ENCODE measurements at places on chromosomes 7 and 10.
A peak's percentile ranks its signal among the peaks of the same experiment; 100 is the strongest.

- no peak for DNase-seq
Measured at GRCh38 chr10:7773845-7774801, 13.7 kb downstream of the KIN start.

DNA sequence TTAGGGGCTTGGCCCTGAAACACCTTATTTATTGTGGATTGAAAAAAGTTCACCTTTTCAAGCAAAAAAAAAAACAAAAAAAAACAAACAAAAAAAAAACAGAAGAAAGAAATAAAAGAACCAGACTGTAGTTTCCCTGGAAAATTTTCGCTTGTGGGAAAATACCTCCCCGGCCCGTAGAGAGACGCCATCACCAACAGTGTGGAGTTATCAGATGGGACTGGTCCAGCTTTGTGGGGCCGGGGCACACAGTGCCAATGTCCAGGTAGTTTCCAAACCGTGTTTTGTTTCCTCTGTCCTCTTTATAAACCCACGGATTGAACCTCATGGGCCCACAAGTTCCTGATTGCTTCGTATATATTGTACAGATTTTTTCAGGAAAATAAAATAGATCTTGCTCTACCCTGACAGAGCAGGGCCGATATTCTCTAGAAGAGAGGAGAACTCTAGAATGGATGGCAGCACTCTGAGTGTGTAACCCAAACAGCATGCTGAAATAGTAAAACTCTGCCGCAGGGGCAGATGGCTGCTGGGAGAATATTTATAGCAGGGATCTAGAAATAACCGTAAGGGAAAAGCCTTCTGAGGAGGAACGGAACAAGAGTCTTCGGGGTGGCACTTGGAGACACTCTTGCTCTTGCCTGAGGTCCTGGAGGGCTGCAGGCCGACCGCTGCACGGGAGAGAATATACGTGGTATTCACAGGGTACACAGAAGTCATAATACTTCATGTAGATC is 241.0 kb downstream of the FRMD4A start:
- no peak for DNase-seq

GRCh38 chr7:1646957-1647891 is 22.9 kb upstream of the ELFN1 start:
- peak; percentile 62 for DNase-seq

DNA sequence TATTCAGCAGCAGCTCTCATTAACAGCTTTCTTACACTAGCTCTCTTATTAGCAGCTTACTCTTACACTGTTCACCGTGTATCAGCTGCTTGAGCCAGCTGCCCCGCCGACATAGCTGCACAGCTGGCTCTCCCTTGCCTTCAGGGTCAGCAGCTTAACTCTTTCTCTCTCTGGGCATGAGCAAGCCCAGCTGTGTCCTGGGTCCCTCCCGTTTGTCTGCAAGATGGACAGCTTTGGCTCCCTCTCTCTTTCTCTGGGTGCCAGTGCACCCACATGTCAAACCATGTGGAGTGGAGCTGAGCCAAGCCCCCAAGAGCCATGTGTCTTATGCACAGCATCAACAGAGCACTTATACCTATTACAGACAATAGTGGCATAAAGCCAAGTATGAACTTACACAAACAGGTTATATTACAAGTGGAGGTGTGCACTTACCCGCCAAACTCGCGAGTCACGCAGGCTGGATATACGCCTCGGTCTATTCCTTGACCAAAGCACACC is 35.7 kb upstream of the MTPAP start:
- DNase-seq: peak; percentile 30

DNA sequence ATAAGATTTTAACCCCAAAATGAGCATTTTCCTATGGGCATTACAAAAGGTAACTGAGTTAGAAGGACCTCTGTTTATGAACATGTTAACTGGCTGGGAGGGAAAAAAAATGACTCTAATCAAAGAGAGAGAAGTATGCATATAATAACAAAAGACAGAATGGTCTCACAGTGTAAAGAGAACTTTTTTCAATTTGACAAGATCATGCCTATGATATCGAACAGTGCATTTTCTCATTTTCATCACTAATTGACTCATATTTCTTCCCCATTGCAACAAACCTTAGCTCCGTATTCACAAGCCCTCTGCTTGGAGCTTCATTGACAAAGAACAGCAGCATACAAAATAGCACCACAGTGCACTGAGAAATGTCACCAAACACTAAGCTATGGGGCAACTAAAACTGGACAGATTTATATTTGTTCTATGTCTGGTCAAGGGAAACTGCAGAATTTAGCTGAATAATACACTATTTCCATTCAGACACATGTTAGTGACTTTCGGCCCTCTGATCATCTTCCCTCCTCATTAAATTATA is 45.6 kb downstream of the SMURF1 start:
- no peak for DNase-seq

- DNase-seq: peak; percentile 12
Measured at GRCh38 chr10:31808258-31809218, 120.1 kb downstream of the ARHGAP12 start.

DNA sequence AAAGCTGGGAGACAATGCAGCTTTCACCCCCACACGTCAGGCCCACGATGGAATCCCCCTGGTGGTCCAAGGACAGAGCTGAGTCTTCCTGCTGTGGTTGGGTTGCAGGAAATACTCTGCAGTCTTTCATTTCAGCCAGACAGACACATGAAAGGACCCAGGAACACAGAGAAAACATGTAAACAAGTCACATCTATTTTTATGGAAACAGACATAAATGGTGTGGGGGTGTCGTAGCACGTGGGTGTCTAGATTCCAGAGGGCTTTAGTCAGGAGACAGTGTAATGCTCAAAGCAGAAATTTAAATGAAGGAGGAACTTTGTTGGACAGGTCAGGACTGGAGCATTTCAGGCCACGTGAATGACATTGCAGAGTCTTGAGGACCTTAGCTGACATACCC is 444.6 kb downstream of the SUGCT start:
- DNase-seq: peak; percentile 14

GRCh38 chr10:10952800-10953199 is 64.9 kb upstream of the CELF2 start:
- no peak for DNase-seq

DNA sequence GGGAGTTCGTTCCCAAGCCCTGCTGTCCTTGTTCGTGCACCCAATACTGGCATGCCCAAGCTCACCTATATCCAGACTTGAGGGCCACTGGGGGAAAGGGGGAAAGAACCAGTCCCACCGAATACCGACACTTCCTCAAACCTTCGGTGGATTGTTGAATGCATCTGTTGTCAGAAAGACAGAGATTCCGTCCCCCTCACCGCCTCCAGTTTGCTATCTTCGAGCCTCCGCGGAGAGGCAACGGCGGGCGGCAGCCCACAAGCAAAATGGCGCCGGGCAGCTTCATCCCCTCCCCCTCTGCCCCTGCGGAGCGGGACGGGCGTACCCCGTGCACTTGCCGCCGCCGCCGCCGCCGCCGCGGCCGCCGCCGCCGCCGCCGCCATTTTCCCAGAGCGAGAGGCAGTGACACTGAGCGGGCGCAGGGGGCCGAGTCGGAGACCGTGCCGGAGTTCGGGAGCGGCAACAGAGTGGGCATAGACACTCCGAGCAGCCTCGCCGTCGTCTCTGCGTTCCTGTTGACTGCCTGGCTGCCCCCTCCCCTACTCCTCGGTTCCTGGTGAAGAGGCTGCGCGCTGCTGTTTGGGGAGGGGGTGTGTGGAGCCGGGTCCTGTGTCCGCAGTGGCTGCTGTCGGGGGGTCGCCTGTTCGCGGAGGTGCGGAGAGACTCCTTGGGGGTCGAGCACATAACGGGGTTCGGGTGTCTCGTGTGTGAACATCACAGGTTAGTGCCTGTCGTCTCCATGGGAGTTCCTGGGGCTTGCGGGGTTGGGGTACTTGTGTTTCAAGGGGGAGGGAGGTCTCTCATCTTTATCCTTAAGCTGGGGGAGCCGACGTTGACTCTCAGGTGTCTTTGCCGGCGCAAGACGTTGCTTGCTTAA is at the start of gene KMT2E:
TSS of gene KMT2E (plus strand) at position 390 of the 877 bp plus-strand sequence. CDS start 26,748 bp downstream, outside the sequence.
- peak; percentile 91 for DNase-seq

- no peak for DNase-seq
Measured at GRCh38 chr10:13831711-13832141, 245.0 kb downstream of the PRPF18 start.

DNA sequence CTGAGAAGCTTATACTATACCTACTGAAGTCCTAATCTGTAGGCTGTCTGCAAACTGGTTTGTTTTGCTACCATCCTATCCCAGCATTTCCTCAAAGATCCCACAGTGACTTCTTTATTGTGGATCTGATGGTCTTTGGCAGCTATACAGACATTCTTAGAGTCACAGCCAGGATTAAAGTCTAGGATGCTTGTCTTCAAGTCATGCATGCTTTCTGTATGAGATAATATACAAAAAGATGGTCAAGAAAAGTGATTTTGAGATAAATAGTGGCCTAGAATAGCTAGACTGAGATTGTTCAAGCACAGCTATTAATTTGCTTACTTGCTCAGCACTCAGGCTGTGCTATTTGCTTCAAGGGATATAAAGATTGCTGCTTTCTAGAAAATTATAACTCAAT is 454.4 kb downstream of the AUTS2 start:
- DNase-seq: no peak

- no peak for DNase-seq
Measured at GRCh38 chr10:131162211-131162610, 149.3 kb downstream of the TCERG1L start.

DNA sequence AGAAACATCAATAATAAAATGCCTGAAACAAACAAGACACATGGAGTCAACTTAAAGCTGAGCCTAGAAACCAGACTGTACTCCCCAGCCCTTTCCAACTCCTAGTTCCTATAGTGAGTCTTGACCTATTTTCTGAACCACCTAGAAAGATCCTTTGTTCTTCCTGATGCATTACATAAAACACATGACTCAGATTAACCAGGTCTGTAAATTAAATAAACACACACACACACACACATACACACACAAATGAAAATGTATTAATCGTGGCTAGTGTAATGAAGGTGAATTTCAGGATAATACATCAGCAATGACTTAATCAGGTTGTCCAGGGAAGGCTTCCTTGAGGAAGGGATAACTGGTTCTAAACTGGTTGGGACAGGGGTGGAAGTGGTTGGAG is 104.7 kb downstream of the ST8SIA6 start:
- DNase-seq: no peak

GRCh38 chr10:42975005-42975493 is 101.8 kb upstream of the RET start:
- DNase-seq: no peak

- no peak for DNase-seq
Measured at GRCh38 chr10:18423058-18423637, 228.2 kb downstream of the NSUN6 start.

DNA sequence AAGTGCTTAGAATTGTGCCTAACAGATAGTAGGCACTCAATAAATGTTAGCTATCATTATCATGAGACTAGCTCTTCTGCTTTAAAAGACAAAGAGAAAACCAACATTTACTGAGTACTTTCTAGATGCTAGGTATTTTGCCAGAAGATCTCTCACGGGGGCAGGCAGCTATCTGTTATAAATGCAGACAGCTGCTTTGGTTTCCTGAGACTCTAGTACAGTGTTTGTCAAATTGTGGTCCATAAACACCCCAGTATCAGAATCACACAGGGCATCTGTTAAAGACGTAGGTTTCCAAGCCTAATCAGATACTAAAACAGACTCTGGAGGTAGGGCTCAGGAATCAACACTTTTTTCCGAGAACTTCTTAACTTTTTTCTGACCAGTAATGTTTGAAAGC is 13.9 kb downstream of the FAM133B start:
- DNase-seq: no peak

- DNase-seq: no peak
Measured at GRCh38 chr7:137407078-137407477, 63.5 kb upstream of the PTN start.

DNA sequence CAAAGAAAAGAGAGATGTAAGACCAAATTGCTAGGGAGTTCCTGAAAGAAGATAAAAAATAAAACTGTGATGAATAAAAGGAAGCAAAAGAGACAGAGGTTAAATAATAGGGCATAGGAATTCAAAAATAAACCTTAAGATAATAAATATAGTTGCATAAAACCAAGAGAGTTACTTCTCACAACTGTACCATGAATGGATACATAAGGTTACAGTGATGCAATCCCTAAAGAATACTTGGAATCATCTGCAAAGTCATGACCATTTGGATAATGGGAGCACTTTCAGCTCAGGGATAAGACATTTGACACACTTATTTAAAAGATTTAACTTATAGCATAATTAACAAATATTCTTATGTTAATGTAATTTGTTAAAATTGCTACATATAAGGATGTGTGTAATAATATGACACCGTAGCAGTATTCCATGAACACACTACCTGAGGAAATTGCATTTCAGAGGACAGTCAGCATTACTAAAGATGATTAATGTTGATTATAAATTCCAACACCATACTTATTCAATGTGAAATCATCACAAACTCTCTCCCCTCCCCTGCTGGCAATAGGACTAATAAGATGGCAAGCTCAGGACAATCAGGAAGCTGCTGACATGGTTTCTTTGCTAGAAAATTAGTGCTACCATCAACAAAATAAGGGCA is 202.1 kb upstream of the AKR1E2 start:
- no peak for DNase-seq

- no peak for DNase-seq
Measured at GRCh38 chr7:137371616-137372015, 28.1 kb upstream of the PTN start.

DNA sequence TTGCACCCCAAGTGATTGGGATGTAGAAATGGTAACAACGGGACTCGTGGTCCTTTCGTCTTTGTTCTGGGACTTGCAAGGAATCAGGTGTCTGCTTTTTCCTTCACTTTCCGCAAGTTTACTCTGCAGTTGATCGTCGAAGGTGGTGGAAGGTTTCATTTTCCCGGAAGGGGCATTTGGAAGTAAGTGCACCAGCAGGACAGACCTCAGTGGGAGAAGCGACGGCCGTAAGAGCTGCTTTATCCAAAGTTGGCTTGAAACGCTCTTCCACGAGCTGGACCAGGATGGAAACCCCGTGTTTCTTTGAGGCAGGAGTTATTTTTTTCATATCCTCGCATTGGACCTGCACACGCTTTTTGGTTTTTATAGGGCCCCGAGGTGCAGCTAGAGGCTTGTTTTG is 1.2 kb downstream of the BRI3 start:
- no peak for DNase-seq

GRCh38 chr7:11427686-11428273 is 404.2 kb downstream of the THSD7A start:
- DNase-seq: peak; percentile 40

- no peak for DNase-seq
Measured at GRCh38 chr7:126447984-126448383, 804.8 kb downstream of the GRM8 start.

DNA sequence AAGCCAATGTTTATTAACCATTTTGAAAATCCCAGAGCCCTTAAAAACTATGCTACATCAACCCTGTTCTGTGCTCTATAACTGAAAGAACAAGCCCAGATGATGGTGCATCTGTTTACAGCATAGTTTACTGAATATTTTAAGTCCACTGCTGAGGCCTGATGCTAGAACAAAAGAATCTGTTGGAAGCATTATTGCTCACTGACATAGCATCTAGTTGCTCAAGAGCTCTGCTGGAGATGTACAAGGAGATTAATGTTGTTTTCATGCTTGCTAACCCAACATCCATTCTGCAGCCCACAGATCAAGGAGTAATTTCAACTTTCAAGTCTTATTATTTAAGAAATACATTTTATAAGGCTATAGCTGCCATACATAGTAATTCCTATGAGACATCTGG is 181.3 kb upstream of the FEZF1 start:
- DNase-seq: no peak
